ENCODE measurements at places on chromosomes 12 and 14.

GRCh38 chr12:67980391-67980790 lies 8.9 kb upstream of the IFNG-AS1 start:
- DNase-seq = no peak

- no peak for DNase-seq
Observed at GRCh38 chr14:41957459-41957858, 350.8 kb downstream of the LRFN5 start.

DNA sequence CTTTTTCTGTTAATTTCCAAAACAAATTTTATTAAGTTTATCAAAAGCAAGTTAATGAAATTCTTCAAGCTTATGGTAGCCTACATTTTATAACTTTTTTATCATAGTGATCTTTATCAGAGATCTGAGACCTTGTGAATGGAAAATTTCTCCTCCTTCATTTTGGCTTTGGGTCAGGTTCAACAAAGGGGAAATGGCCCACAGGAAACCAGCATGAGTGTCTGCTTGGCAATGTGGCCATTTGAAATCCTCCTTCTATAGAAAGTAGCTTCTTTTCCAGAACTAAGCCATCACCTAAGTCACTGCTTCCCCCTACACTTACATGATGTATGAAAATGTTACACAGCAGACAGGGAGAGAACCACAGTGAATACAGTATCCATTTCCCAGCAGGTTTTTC lies 1.6 kb downstream of the RHOJ start:
- DNase-seq = no peak

DNA sequence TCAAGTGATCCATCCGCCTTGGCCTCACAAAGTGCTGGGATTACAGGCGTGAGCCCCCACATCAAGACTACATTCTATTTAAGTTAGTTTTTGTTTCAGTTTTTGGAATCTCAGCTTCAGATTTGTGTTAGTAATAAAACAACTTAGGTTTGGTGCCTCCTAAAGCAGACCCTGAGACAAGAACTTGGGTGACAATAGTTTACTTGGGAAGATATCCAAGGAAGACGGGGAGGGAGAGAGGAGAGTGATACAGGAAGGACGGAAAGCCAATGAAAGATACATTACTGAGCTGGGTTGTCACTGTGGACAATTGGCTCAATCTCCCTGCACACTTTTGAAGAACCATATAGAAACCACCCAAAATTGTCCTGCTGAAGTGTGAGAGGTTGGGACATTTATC lies 22.6 kb upstream of the PTGR2 start:
- no peak for DNase-seq

DNA sequence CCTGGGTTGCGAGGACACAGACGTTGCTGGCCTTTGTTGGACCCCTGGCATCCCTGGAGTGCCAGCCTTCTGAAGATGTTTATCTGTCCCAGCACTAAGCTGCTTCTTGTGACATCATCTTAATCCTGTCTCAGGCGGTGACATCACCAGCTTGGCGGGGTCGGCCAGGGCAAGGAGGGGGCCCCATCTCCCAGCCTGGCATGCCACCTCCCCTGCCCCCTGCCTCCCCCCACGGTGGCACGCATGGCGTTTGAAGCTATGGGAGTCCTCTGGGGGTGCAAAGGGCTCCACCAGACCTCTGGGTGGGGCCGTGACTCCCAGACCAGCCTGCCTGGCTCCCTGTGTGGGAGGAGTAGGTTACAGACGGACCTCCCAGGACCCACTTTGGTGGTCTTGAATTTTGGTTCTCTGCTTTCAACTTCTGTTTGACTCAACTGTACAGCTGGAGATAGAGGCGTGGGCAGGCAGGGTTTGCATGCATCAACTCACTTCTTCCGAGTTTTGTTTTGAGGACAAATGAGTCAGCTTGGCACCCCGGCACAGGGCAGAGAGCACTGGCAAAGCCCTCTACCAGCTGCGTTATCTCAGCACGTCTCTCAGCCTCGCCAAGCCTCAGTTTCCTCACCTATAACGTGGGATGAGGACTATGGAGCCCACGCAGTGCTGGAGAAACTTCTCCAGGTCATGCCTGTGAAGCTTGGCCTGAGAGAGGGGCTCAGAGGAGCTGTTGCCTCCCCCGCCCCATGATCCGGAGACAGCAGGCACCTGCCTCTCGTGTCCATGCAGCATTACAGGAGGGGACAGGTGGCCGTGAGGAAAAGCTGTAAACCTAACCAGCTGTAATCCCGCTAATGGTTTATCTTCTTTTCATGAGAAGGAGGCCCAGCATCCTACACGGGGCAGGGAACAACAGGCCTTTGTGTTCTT lies 38.8 kb upstream of the EML1 start:
- no peak for DNase-seq

DNA sequence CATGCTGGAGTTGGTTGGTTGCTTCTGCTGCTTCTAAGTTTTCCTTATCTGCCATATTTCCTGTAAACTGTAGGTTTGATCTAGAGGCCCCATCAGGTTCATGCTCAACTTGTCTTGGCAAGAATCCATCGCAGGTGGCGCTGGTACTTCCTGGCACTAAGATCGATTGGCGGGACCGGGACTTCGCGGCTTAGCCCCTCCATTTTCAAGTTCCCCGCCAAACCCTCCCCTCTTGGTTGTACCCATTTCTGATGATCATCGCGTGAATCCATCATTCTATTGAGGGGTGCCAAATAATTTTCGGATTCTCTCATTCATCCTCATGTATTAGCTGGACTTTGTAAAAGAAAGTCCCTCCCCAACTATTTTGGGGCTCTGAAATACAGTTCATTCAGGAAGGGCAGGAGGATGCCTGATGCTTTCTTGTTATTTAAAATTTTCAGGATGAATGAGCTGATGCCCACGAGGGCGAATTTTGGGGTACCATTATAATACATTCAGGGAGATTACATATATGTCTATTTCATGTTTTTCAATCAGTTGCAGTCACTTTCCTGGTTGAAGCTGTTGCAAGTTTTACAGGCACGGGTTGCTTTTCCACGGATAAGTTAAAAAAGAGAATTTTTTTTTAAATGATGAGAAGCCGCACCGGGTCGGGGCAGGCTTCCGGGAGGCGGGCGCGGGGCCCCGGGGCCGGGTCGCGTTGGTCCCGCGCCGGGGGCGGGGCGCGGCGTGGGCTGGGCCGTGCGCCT lies 395 bp upstream of the BRI3BP start:
- peak; percentile 89 for DNase-seq

DNA sequence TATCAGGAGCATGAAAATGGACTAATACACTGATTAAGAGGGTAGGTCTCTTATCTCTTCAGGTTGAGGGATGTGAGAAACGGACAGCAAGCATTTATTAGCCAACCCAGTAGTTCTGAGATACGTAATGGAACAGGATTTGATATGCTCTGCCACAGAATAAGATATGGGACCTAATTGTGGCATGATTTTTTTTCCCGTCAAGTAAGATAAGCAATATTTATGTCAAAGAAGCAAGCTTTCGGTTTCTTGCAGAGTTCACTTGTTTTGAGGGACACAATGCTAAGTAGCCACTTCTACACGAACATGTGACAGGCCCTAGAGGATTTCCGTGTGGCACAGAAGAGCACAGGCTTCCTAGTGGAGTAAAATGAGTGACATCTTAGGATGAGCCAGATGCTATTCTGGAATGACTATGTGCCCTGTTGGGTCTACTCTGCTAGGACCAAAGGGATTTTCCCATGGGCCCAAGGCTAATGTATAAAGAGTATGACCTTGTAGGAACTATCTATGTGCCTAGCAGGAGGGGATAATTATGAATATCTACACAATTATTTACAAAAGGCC lies 57.9 kb downstream of the SLC38A1 start:
- DNase-seq = no peak

GRCh38 chr14:94036313-94037167 lies 10.4 kb downstream of the OTUB2 start:
- peak; percentile 84 for DNase-seq

GRCh38 chr12:23458640-23459039 lies 490.8 kb downstream of the SOX5 start:
- DNase-seq = no peak

- DNase-seq = no peak
Observed at GRCh38 chr12:48947727-48948126, 9.6 kb downstream of the ARF3 start.

- DNase-seq = peak; percentile 28
Observed at GRCh38 chr14:81990312-81990761, 456.7 kb upstream of the SEL1L start.

DNA sequence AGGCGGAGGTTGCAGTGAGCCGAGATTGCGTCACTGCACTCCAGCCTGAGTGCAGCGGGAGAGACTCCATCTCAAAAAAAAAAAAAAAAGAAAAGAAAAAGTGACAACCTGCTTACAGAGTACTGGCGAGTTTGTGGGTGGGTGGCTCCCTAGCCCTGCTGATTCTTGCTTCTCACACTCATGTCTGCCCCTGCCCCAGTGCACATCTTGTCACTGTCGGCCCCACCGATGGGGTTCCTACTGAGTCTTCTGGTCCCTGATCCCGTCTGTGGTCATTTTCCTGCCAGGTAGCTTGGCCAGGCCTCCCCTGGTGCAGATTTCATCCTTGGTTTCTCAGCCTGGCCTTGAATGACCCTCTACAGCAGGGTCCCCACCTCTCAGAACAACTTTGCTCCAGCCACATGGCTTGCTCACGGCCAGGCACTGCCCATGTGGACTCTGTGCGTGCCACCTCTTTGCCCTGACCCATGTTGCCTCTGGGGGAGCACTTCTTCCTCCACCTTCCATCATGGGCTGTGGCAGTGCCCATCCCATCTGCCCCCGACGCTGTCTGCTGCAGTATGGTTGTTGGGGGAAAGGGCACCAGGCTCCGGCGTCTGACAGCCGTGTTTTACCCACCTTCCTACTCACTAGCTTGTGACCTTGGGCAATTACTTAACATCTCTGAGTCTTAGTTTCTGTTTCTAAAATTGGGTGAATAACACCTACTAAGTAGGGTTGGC lies 2.1 kb upstream of the PTPN6 start:
- DNase-seq = no peak

- DNase-seq = no peak
Observed at GRCh38 chr12:23847857-23848256, 101.6 kb downstream of the SOX5 start.

- DNase-seq = no peak
Observed at GRCh38 chr14:99950181-99950580, 115.0 kb upstream of the EVL start.

GRCh38 chr14:75274899-75275569 lies 3.6 kb upstream of the FOS start:
- peak; percentile 45 for DNase-seq

GRCh38 chr12:13725049-13725448 lies 256.4 kb downstream of the GRIN2B start:
- DNase-seq = no peak

- DNase-seq = no peak
Observed at GRCh38 chr12:1284611-1285010, 293.6 kb downstream of the ERC1 start.

GRCh38 chr14:58912799-58913432 lies 275.2 kb downstream of the DACT1 start:
- no peak for DNase-seq

DNA sequence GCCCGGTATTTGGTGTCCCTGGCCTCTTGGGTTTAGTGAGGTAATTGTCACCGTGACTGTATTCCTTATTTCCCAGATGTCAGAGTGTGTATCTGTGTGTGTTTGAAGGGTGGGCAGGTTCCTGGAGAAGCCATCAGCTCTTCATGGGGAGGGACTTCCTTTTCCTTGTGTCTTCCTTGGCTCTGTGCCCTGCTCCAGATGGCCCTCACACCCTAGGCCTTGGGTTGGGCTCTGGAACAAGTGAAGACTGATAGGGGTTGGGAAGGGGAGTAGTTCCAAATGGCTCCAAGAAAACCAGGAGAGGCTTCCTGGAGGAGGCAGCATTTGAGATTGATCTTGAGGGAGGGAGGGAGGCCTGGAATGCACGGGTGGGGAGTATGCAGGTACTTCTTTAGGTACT lies 43.8 kb upstream of the PRIMA1 start:
- no peak for DNase-seq

DNA sequence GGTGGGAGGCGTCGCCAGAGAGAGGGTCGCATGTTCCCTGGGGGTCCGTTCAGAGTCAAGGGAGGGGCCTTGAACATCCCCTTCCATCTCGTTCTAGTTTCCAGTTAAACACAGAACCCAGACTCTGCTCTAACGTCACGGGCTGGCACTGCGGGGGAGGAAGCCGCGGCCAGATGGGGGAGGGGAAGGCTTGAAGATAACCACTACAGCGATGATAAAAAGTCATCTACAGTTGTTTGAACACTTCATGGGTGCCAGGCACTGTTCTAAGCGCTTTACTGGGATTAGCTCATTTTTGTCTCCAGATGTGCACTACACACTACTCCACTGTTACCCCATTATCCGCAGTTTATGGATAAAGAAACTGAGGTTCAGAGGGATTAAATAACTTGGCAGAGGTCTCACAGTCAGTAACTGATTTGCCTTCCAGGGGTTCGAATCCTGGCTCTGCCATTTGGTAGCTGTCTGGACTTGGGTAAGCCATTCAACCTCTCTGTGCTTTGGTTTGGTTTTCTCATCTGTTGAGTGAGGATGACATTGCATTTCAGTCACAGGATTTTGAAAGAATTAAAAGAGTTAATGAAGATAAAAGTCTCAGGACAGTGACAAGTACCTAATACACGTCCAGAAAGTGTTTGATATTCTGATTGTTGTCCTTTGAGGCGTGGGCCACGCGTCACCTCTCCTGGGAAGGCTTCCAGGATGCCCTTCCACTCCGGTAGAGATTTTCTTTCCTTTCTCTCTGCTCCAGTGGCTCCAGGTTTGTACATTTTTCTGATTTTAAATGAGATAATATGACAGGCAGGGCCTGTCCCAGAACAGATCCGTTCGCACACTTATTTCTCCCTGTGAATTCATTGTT lies 798 bp upstream of the RASAL1 start:
- peak; percentile 54 for DNase-seq

DNA sequence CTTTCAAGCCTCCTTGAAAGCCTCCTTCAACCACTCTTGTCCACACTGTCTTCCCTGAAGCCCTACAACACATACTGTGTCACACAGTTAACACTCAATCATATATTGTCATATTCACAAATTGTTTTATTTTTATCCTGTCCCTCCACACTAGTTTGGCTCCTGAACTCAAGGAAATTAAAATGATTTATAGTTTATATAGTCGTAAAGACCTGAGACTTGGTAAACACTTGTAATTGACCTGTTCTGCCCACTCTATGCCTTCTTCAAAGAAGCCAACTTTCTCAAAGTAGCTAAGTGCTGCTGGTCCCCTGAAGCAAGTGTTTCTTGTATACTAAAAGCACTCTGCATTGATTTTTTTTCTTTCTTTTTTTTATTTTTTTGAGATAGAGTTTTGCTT lies 15.6 kb upstream of the NEK9 start:
- no peak for DNase-seq

GRCh38 chr14:75515629-75515996 lies 6.7 kb upstream of the BATF start:
- no peak for DNase-seq

DNA sequence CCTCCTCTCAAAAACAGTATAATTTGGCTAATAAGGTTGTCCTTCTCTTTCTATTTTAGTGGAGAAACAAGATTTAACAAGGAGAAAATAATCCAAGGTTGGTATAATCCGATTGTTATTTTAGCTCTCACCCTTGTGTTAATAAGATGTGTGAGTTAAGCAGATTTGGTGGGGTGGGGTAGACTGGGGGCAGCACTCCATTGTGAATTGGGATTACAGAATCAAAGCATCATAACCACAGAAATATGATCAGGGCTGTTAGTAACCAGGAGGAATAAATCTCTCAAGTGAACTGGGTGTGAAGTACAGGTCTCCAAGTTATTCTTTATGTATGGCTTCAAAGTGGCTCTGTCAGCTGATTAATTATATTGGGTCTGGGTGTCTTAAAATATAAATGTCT lies 10.2 kb downstream of the TIGAR start:
- DNase-seq = no peak

GRCh38 chr12:59839514-59839913 lies 243.7 kb downstream of the SLC16A7 start:
- no peak for DNase-seq
